ENCODE measurements at places on chromosomes 11 and 22. TPM values are rescaled to one million over a fixed set of nuclear protein-coding genes. Genes with fewer than 3 reads are reported as not detected.

GRCh38 chr11:94379613-94380012, 21.6 kb downstream of the GPR83 start:
- no peaks in the 10 kb centered on the region for H3K27me3 ChIP-seq
- H3K27ac ChIP-seq, result no peak overlapping the region
- no peak overlapping the region for H3K4me3 ChIP-seq
- H3K36me3 ChIP-seq, result no peaks in the 10 kb centered on the region

Gene SLC6A5
- not detected for total RNA-seq

Gene HBB
- not detected for total RNA-seq

GRCh38 chr11:47906066-47906465, 57.9 kb upstream of the NUP160 start:
- no peak overlapping the region for H3K27ac ChIP-seq
- no peaks in the 10 kb centered on the region for H3K36me3 ChIP-seq
- DNase-seq, result no peak
- no peaks in the 10 kb centered on the region for H3K4me1 ChIP-seq

Gene CENPM
- 45.3 TPM for total RNA-seq

DNA sequence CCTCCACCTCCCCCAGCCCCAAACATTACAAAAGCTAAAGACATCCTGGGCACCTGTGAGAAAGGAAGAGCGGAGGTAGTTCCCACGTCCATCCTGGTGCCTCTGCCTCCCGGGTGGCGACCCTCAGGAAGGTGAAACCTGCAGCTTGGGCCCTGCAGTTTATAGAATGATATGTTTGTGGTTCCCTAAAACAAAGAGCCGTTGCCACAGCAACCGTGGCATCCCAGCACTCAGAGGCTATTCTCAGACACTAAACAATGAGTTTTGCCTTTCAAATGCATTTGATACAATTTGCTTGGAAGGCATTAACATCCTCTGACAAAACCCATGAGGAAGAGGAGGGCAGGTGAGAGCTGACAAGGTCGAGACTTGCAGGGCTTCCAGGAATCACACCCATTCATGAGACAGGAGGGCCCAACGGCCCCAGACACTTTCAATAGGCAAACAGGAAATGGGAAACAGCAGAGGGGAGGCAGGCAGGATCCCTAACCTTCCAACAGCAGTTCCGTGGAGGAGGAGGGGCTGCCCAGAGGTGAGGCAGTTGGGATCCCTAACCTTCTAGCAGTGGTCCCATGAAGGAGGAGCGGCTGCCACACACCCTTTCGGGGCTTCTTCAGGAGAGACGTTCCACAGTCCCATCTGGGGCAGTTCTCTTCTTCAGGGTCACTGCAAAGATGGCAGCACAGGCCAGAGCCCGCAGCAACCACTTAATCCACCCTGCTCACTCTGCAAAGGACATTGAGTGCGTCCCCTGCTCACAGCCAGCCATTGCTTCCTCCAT, 379.2 kb downstream of the SHANK2 start:
- H3K4me1 ChIP-seq, result peaks cover 12% of the 10 kb centered on the region
- no peaks in the 10 kb centered on the region for H3K27me3 ChIP-seq
- no peak overlapping the region for H3K27ac ChIP-seq
- no peak overlapping the region for H3K4me3 ChIP-seq

- H3K27me3 ChIP-seq, result no peaks in the 10 kb centered on the region
- peaks cover 7% of the 10 kb centered on the region for H3K4me1 ChIP-seq
Measured at GRCh38 chr22:19117111-19117512, 5.1 kb downstream of the DGCR2 start.

DNA sequence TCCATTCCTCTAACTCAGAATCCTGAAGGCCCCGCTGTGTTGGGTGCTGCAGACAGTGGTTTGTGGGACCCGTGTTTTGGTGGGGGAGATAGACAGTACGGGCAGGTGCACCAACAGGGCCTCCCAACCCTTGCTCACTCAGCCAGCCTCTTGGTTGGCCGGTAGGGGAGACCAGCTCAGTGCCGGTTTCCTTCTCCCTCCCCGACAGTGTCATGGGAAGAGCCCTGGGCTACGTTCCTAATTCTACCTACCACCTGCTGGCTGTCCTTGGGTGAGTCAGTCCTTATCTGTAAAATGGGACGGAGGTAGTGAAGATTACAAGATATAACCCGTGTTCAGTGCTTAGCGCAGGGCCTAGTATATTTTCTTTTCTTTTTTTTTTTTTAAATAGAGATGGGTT, 5.9 kb downstream of the TMEM134 start:
- no peak overlapping the region for H3K4me3 ChIP-seq
- H3K4me1 ChIP-seq, result peaks cover 4% of the 10 kb centered on the region
- DNase-seq, result no peak
- no peaks in the 10 kb centered on the region for H3K36me3 ChIP-seq
- H3K27me3 ChIP-seq, result no peaks in the 10 kb centered on the region
- H3K27ac ChIP-seq, result no peak overlapping the region

DNA sequence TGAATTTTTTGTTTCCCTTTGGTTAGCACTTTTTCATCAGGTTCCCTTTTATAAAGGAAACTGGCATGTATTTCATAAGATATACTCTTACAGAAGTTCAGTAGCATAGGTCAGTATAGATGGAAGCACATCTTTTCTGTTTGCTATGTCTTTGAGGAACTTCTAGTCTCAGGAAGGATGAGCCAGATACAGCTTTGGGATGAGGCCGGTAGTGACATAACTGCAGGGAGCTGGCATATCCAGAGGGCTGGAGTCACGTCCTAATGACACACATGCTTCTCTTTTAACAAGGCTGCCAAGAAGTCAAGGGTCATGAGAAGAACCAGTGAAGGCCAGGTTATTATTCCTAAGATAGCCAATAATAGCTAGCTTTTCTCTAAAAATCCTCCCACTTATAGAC, 33.3 kb upstream of the ADSL start:
- H3K27ac ChIP-seq, result no peak overlapping the region
- H3K36me3 ChIP-seq, result peaks cover 30% of the 10 kb centered on the region
- DNase-seq, result no peak
- H3K4me3 ChIP-seq, result no peak overlapping the region

Gene VPREB3
- not detected for total RNA-seq

DNA sequence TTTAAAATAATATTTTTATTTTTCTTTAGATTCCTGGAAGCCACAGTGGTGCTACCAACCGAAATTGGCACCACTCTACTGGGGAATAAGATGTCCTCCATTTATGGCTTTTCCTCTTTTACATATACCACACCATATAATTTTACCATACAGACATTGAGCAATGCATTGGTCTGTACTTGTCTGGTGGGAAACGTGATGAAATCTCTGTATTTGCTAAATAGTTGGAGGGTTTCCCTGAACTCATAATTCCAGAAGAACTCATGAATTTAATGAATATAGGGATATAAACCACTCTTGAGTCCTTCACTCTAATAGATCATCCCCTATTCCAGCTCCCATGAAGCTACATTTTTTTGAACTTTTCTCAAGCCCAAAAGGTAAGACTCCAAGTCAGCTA, 28.0 kb upstream of the MMP13 start:
- H3K36me3 ChIP-seq, result no peaks in the 10 kb centered on the region
- H3K27ac ChIP-seq, result no peak overlapping the region
- H3K4me3 ChIP-seq, result no peak overlapping the region
- no peaks in the 10 kb centered on the region for H3K27me3 ChIP-seq

DNA sequence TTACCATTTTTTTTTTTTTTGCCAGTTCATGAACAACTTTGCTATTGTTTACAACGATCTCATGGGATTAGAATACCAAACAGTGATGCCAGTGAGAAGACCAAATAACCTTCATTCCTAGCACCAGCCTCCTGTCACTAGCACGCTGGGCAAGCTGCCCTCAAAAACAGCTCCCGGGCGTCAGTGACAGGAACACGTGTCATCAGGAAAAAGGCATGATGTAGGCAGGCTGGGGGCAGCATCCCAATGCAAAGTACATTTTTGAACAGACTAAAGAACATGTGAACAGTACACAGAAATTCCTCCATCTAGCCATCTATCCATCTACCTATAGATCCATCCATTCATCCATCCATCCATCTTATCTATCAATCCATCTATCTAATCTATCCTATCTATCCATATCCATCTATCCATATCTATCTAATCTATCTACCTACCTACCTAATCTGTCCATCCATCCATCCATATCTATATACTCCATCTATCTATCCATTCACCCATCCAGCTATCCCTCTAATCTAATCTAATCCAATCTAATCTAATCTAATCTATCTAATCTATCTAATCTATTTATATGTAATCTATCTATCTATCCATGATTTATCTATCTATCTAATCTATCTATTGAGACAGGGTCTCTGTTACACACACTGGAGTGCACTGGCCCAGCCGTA, 378.5 kb downstream of the SHANK2 start:
- peaks cover 12% of the 10 kb centered on the region for H3K4me1 ChIP-seq
- H3K4me3 ChIP-seq, result no peak overlapping the region
- H3K36me3 ChIP-seq, result no peaks in the 10 kb centered on the region
- no peaks in the 10 kb centered on the region for H3K27me3 ChIP-seq
- no peak overlapping the region for H3K27ac ChIP-seq
- no peak for DNase-seq

DNA sequence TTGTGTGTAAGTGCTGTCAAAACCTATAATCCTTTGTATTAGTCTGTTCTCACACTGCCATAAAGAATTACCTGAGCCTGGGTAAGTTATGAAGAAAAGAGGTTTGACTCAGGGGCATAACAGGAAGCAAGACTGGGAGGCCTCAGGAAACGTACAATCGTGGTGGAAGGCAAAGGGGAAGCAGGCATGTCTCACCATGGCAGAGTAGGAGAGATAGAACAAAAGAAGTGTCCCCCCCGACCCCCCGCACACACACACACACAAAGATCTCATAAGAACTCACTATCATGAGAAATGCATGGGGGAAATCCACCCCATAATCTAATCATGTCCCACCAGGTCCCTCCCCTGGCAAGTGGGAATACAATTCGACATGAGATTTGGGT, 2.3 kb upstream of the USP28 start:
- H3K27ac ChIP-seq, result no peak overlapping the region
- no peaks in the 10 kb centered on the region for H3K36me3 ChIP-seq
- peaks cover 31% of the 10 kb centered on the region for H3K4me1 ChIP-seq
- no peak for DNase-seq

Gene DEPDC7
- total RNA-seq, result 0.39 TPM

DNA sequence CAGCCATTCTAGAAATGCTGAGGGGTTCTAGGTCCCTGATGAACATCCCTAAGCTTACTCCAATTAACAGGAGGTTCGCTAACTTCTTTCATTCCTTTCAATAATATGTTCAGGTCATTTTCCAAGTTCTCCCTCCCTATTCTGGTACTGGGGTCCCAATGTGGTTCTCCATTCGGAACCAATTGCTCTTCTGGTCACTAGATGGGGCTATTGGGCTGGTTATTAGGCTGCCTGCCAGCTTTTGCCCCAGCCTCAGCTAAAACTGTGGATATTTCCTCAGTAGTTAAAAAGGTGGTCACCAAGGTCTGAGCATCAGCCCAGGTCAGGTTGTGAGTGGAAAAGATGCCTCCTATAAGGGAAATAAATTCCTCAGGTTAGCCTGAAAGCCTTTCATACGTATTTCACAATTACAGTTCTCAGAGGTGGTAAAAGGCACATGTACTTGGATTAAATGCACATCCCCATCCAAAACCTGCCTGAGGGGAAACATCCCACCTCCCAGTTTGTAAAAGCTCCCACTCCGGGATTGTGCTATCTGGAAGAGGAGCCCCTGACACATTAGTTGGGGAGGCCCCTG, 161.1 kb upstream of the CCDC179 start:
- H3K4me1 ChIP-seq, result no peaks in the 10 kb centered on the region
- H3K4me3 ChIP-seq, result no peak overlapping the region
- no peak overlapping the region for H3K27ac ChIP-seq
- DNase-seq, result peak; percentile 59
- H3K27me3 ChIP-seq, result no peaks in the 10 kb centered on the region
- no peaks in the 10 kb centered on the region for H3K36me3 ChIP-seq

DNA sequence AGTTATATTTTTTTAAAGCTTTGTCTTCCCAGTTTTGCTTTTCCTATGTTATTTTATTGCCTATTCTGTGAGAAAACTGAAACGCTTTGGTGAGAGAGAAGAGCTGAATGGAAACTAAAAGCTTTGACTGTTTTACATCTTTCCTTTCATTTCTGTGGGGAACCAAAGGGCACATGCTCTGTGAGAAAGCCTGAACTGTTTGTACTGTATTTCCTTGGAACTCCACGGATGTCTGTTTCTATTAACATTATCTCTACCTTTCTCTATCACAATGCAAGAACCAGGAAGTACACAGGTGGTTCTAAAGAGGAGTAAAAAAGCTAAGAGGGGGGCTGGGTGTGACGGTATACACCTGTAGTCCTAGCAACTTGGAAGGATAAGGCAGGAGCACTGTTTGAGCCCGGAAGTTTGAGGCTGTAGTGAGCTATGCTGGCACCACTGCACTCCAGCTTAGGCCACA, 43.8 kb downstream of the CELF1 start:
- H3K4me1 ChIP-seq, result peaks cover 40% of the 10 kb centered on the region
- DNase-seq, result no peak
- no peak overlapping the region for H3K27ac ChIP-seq
- H3K36me3 ChIP-seq, result no peaks in the 10 kb centered on the region
- H3K27me3 ChIP-seq, result no peaks in the 10 kb centered on the region
- no peak overlapping the region for H3K4me3 ChIP-seq

DNA sequence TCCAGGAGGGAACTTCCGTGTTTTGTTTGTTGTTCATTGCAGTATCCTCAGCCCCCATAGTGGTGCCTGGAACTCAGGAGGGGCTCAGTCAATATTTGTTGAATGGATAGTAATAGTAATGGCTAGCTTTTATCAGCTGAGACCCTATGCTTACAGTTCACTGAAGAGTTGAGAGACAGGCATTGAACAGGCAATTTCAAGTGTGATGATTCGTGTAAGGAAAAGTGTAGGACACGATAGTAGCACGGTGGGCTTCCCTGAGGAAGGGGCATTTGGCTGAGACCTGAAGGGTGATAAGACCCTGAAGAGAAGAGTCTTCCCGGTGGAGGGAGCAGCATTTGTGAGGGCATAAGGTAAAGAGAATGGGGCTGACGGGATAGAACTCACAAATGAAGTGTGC, 159.3 kb downstream of the COMMD9 start:
- H3K27me3 ChIP-seq, result no peaks in the 10 kb centered on the region
- peaks cover 23% of the 10 kb centered on the region for H3K4me1 ChIP-seq
- DNase-seq, result no peak
- no peak overlapping the region for H3K4me3 ChIP-seq
- H3K27ac ChIP-seq, result no peak overlapping the region
- H3K36me3 ChIP-seq, result no peaks in the 10 kb centered on the region

All from neural progenitor cell (in vitro differentiated cells).